Thymus (tissue), 14 donors: ENCODE measurements at places on chromosomes 11 and 22.

DNA sequence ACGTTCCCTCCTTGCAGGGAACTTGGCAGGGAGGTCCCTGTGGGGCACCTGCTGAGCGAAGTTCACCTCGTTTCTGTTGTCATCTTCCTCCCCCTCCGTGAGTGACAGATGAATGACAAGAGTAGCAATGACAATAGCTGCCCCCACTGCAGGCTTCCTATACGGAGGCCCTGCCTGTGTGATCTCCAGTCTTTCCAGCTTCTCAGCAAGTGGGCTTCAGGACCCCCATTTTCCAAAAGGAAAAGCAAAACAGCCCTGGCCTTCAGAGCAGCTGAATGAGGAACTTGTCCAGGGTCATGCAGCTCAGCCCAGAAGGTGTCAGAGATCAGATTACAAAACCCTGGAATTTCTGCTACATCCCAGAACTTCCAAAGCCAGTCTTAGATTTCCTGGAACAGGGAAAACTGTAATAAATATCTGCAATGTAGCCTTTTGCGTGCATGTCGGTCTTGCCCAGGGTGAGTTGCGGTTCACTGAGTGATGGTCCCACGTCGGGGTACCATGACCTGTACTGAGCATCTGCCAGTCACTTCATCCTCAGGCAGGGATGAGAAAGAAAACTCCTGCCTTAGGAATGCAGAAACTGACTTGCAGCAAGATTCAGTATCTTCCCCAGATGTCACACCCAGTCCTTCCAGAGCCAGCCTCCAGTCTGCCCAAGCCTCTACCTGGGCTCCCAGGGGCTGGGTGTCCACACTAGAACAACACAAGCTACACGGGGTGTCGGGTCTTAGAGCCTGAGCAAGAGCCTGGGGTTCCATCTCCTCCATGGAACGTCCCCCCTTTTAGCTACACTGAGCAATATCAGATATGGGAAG is 1457.0 kb downstream of the BRD1 start:
- no peaks in the 10 kb centered on the region for H3K36me3 ChIP-seq
- H3K27ac ChIP-seq = no peak overlapping the region
- peaks cover 4% of the 10 kb centered on the region for H3K27me3 ChIP-seq
- H3K4me3 ChIP-seq = no peak overlapping the region
- H3K4me1 ChIP-seq = no peaks in the 10 kb centered on the region
- no peak for DNase-seq

GRCh38 chr22:23306926-23307325 is 126.6 kb downstream of the BCR start:
- DNase-seq = no peak
- no peaks in the 10 kb centered on the region for H3K27me3 ChIP-seq
- no peaks in the 10 kb centered on the region for H3K4me1 ChIP-seq
- H3K36me3 ChIP-seq = peaks cover 10% of the 10 kb centered on the region
- no peak overlapping the region for H3K27ac ChIP-seq

DNA sequence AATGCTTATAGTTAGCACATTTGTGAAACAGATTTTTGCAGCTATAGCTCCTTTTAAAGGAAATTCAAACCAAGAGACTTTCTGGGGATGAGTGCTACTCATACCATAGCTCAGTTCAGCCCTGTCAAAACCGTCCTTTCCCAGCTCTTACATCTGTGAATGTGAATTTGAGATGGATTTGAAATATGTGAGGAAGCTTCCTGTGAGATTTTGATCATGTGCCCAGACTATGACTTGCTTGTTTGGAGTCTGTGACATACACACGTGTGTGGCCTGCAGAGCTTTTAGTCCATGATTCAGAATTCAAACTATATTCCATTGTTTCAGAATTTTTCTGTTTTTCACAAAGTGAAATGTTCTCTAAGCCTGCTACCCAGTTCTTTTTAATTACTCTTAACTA is 4.4 kb upstream of the MMP1 start:
- no peak overlapping the region for H3K4me3 ChIP-seq
- H3K36me3 ChIP-seq = no peaks in the 10 kb centered on the region
- no peak for DNase-seq

DNA sequence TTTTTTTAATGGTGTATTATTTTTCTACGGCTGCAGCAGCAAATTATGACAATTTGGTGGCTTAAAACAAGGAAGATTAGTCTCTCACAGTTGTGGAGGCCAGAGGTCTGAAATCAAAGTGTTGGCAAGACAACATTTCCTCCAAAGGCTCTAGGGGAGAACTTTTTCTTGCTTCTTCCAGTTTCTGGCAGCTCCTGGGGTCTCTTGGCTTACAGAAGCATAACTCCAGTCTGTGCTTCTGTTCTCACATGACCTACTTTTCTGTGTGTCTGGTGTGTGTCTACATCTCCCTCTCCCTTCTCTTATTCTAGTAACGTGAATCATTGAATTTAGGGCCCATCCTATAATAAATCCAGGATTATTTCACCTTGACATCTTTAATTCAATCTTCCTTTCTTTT is 551.9 kb upstream of the LUZP2 start:
- no peaks in the 10 kb centered on the region for H3K27me3 ChIP-seq
- H3K36me3 ChIP-seq = no peaks in the 10 kb centered on the region
- no peak for DNase-seq

DNA sequence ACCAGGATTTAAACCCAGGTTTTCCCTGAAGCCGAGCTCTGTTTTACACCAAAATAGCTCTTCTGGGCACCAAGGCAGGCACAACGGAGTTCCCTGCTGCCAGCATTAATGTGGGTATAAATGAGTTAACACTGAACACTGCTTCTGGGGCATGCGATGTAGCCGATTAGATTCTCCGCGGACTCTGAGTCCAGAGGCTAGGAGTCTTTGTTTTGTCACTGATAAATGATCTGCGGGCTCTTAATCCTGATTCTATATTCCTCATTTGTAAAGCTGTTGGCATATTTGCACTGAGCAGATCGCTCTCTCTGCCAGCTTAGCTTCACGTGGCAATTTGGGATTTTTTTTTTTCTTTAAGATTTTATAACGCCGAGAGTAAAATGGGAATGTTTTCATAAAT is 16.8 kb upstream of the LDLRAD3 start:
- no peak overlapping the region for H3K27ac ChIP-seq
- no peak overlapping the region for H3K4me3 ChIP-seq
- H3K27me3 ChIP-seq = no peaks in the 10 kb centered on the region
- H3K4me1 ChIP-seq = no peaks in the 10 kb centered on the region
- H3K36me3 ChIP-seq = no peaks in the 10 kb centered on the region
- DNase-seq = no peak

- no peaks in the 10 kb centered on the region for H3K4me1 ChIP-seq
- no peak overlapping the region for H3K27ac ChIP-seq
- DNase-seq = no peak
These were observed 100.6 kb downstream of the WNT7B start for GRCh38 chr22:45876136-45877035.

DNA sequence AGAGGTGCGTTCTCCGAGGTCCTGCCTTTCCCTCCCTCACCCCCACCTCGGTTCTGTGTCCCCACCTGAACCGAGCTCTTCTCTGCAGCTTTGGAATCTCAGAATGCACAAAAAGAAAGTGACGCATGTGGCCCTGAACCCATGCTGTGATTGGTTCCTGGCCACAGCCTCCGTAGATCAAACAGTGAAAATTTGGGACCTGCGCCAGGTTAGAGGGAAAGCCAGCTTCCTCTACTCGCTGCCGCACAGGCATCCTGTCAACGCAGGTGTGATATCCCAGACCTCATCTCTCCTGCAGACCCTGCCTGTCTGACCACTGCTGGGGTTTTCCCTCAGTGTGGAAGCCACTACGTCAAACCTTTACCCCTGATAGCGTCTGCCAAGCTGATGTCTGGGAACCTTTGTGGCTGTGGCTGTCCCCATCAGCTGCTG is 13.9 kb downstream of the ACP2 start:
- H3K36me3 ChIP-seq = peaks cover 51% of the 10 kb centered on the region
- H3K27me3 ChIP-seq = no peaks in the 10 kb centered on the region
- H3K27ac ChIP-seq = peak overlapping the region; percentile 64
- no peak overlapping the region for H3K4me3 ChIP-seq
- peak; percentile 26 for DNase-seq
- no peaks in the 10 kb centered on the region for H3K4me1 ChIP-seq

GRCh38 chr11:380996-381395 is 11.7 kb downstream of the B4GALNT4 start:
- no peaks in the 10 kb centered on the region for H3K4me1 ChIP-seq
- H3K27ac ChIP-seq = no peak overlapping the region
- H3K27me3 ChIP-seq = peaks cover 8% of the 10 kb centered on the region
- H3K4me3 ChIP-seq = no peak overlapping the region
- no peaks in the 10 kb centered on the region for H3K36me3 ChIP-seq

DNA sequence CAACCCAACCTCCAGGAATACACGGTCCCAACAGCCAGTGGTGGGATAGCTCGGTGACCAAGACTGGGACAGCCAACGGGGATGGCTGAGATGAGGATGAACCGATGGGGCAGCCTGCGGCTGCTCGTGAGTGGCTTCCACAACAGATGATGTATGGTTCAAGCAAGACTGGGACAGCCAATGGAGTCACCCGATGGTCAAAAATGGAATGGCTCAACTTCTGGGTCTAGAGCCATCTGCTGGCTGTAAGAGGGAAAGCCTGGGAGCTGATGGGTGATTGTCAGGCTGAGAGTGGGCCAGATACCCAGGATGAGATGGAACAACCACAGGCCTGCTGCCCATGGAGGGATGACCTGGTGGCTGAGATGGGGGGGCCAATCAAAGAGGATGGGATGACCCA is 35.5 kb downstream of the SYT7 start:
- no peak overlapping the region for H3K27ac ChIP-seq
- no peaks in the 10 kb centered on the region for H3K4me1 ChIP-seq
- H3K4me3 ChIP-seq = no peak overlapping the region

- no peak for DNase-seq
- no peak overlapping the region for H3K4me3 ChIP-seq
- H3K36me3 ChIP-seq = no peaks in the 10 kb centered on the region
- H3K27ac ChIP-seq = no peak overlapping the region
- no peaks in the 10 kb centered on the region for H3K4me1 ChIP-seq
These were observed 690.1 kb downstream of the KCNA4 start for GRCh38 chr11:29326757-29327156.

DNA sequence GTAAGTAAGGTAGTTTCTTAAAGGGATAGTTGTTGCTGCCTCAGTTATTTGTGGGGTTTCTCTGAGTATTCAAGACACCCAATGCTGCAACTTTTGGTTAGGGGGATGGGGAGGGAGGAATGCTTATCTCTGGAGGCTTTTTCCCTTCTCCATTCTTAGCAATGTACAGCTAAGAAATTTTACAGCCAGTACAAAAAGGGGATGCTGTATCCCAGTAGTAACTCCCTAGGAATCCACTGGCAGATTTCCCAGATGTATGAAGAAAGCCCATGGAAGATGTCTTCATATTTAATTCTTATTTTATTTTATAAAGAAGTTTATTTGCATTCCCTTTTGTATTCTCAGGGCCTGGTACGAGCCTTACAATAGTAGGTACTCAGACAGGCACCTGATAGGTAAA is 154.8 kb downstream of the ENTHD1 start:
- no peaks in the 10 kb centered on the region for H3K4me1 ChIP-seq
- H3K4me3 ChIP-seq = no peak overlapping the region
- no peak for DNase-seq
- no peaks in the 10 kb centered on the region for H3K36me3 ChIP-seq

GRCh38 chr11:133123366-133123765 is 408.9 kb downstream of the OPCML start:
- H3K36me3 ChIP-seq = no peaks in the 10 kb centered on the region
- no peak overlapping the region for H3K4me3 ChIP-seq
- DNase-seq = no peak
- H3K27ac ChIP-seq = no peak overlapping the region
- H3K27me3 ChIP-seq = no peaks in the 10 kb centered on the region

GRCh38 chr11:125343086-125343717 is 152.9 kb downstream of the FEZ1 start:
- H3K4me3 ChIP-seq = no peak overlapping the region
- H3K4me1 ChIP-seq = no peaks in the 10 kb centered on the region
- no peaks in the 10 kb centered on the region for H3K36me3 ChIP-seq
- no peaks in the 10 kb centered on the region for H3K27me3 ChIP-seq

DNA sequence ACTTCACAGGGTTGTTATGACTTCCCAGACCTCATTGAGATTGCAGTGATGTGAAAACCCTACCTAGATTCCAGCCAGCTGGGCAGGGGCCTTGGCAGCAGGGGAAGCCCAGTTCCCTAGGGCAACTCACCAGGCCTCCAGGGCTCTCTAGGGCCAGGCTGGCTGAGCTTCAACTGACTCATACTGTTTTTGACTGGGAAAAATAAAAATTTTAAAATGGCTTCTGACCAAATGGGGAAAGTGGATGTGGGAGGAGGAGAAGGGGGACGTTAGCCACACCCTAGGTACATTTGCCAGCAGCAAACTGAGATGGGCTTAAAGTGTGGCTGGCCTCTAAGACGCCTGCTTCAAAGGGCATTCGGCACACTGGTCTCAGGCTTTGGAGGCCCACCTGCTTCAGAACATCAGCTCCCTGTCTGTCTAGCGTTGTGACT is 39.0 kb downstream of the BMAL1 start:
- peaks cover 8% of the 10 kb centered on the region for H3K36me3 ChIP-seq
- H3K27ac ChIP-seq = no peak overlapping the region
- no peak for DNase-seq
- no peak overlapping the region for H3K4me3 ChIP-seq

DNA sequence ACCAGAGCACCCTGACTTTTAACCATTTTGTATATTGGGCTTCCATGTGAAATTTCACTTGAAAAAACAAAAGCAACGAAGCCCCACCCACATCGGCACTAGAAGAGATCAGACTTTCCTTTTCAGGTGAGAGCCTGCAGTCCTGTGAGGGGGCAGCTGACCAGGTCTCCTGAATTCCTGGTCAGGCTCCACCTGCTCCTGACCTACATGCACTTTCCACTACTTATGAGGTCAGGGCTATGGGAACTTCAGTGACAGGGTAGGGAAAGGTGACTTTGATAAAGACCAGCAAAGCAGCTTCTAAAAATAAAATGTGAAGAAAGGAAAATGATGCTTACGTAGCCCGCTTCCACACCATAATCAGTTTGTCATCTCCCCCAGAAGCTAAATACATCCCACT is 24.7 kb downstream of the HIRA start:
- H3K36me3 ChIP-seq = peaks cover 51% of the 10 kb centered on the region
- no peak overlapping the region for H3K27ac ChIP-seq
- H3K27me3 ChIP-seq = no peaks in the 10 kb centered on the region

GRCh38 chr11:35215945-35216344 is 77.0 kb downstream of the CD44 start:
- DNase-seq = no peak
- H3K4me1 ChIP-seq = peaks cover 45% of the 10 kb centered on the region
- H3K36me3 ChIP-seq = peaks cover 8% of the 10 kb centered on the region
- no peak overlapping the region for H3K4me3 ChIP-seq
- H3K27me3 ChIP-seq = no peaks in the 10 kb centered on the region

- no peaks in the 10 kb centered on the region for H3K27me3 ChIP-seq
- no peaks in the 10 kb centered on the region for H3K36me3 ChIP-seq
- DNase-seq = no peak
- peaks cover 55% of the 10 kb centered on the region for H3K4me1 ChIP-seq
These were observed 107.1 kb downstream of the GAB2 start for GRCh38 chr11:78310500-78310909.

GRCh38 chr11:74443071-74443864 is 24.1 kb downstream of the KCNE3 start:
- H3K27ac ChIP-seq = no peak overlapping the region
- no peak overlapping the region for H3K4me3 ChIP-seq
- H3K4me1 ChIP-seq = no peaks in the 10 kb centered on the region
- H3K36me3 ChIP-seq = no peaks in the 10 kb centered on the region
